ENCODE measurements at places on chromosomes 11 and 22.

DNA sequence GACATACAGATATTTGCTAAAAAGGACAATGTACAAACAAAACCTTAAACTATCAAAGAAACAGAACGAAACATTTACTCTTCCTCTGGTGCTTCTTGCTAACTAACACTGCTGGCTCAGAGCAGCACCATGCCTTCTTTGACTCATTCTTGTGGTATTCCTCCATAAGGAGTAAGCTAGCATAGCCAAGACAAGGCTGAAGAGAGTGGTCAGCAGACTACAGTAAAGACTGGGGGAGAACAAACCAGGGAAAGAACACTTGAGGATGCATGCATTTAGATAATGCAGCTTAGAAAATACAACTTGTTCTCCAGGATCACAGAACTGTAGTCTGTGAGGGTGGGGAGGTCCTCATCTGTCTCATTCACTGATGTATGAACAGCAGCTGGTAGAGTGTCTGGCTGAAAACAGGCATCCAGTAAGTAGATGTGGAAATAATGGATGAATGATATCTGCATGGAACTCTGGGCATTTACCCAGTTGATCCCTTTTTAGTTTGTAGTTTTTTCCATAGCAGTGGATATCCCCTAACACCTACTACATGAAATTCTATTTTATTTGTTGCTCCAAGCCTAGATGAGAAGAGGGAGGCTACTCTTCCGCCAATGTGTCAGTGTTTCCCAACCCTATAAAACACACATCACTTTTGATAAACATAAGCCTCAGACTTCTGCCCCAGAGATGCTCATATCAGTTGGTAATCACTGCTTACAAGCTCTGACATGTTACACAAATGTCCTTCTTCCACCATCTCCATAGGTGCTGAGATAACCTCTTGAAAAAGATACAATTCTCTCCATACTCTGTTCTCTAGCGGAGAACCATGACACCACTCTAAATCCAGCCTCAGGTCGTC, 7.3 kb downstream of the SNX19 start:
- peak; percentile 71 for DNase-seq

GRCh38 chr11:59992425-59992824, 24.6 kb upstream of the OOSP4B start:
- DNase-seq, result no peak

GRCh38 chr11:13105237-13105844, 96.2 kb downstream of the RASSF10 start:
- peak; percentile 33 for DNase-seq

DNA sequence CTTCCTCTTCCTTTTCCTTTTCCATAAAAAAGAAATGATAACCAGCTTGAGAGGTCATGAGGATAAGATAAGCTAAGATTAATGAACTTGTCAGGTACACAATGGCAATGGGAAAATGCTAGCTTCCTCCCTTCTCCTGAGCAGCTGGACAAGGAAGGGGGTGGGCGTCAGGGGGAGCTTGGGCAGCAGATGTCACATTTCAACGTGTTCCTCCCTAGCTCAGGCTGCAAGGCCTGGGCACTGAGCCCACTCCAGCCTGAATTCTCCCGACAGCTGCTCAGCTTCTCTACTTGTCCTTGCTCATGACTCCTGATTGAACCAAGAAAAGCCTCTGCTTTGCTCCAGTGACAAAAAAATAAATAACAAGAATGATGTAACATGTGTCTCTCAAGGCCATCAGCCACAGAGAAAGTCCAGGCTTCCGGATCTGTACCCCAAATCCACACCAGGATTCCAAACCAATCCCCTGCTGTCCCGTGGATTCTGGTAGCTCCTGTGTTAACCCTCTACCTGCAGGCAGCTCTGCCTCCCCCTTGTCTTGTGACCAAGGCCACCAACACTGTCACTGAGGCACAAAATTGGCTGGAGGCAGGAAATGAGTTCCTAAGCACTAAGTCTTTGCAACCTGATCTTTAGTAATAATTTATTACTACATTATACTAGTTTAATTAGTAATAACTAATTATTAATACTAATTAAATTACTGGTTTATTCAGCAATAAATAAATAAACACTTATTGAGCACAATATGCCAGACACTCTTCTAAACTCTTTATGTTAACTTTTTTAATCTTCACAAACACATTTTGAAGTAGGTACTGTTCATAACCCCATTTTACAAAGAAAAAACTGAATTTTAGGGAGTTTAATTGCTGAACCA, 146.5 kb downstream of the CCDC34 start:
- no peak for DNase-seq

DNA sequence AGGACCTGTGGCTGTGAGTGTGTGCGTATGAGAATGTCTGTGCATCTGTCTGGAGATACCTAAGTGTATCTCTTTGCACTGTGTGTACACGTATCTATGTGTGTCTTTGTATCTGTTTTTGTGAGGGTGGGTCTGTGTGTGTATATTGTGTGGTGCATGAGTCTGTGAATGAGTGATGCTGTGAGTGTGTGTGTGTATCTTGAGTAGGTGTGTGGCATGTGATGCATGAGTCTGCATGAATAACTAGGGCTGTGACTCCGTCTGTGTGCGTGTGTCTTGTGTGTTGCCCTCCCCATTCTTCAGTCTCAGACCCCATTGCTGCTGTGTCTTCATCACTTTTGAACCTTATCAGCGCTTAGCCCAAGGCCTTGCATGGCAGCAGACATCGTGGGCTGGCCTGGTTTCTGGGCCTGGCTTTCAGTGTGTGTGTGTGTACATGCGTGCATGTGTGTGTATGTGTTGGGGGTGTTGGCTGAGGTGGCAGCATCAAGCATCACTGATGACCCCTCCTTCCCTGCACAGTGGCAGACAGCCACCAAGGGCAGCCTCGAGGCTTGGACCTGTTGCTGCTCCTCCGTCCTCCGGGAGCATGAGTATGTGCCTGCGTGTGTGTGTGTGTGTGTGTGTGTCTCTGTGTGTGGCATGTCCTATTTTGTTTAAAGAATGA, 1.4 kb downstream of the SGSM1 start:
- no peak for DNase-seq

GRCh38 chr11:121564948-121565684, 112.3 kb upstream of the SORL1-AS1 start:
- DNase-seq, result no peak

DNA sequence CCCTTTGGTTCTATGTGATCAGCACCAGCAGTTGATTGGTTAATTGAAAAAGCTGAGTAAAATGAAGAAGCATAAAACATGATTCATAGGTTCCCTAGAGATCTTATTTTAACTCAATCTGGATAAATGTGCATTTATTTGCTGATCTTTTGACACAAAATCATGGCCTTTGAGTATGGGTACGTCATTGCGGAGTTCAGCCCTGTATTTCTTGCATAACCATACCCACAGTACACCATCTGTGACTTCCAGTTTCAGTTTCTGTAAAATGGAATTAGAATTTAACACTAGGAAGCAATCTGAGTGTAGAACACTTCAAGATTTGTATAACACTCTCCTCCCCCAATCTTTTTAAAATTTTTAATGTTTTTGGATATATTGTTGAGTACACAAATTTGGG, 358.2 kb downstream of the DDX10 start:
- DNase-seq, result no peak

DNA sequence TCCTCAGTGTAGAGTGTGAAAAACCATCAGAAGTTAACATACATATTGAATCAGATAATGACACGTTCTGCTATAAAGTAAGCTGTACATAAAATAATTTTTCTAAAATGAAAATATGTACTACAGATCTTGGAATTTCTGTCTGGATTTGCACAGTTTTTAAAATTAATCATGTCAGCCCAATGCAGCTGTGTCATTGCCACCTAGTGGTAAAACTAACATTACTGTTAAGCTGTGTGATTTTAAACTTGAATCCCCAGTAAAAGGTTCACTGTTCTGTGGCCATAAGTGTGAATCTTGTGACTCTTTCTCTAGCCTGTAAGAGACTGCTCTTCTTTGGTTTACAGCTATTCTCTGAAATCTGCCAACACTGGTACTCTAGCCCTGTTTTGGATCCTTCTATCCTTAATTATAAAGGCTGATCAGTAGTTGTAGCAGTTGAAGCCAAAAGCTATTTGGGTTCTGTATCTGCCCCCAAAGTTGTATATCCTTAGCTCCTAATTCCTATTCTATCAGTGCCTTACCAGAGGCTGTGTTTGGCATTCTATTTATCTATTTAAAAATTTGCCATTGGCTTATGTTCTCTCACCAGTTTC, 4.0 kb downstream of the JRKL start:
- peak; percentile 51 for DNase-seq

DNA sequence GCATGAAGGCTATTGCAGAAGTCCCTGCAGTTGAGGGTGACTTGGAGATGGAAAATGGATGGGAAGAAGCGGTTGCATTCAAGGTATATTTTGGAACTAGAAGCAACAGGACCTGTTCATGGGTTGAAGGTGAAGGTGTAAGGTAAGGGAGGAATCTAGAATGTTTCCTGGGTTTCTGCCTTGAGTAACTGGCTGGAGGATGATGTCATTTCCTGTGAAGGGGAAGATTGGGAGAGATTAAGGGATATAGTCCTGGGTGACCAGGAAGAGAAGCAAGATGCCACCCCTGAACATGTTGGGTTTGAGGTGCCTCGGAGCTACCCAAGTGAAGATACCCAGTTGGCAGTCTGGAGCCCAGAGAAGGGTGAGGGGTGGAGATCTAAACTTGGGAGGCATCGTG, 12.1 kb upstream of the MOGAT2 start:
- peak; percentile 36 for DNase-seq

DNA sequence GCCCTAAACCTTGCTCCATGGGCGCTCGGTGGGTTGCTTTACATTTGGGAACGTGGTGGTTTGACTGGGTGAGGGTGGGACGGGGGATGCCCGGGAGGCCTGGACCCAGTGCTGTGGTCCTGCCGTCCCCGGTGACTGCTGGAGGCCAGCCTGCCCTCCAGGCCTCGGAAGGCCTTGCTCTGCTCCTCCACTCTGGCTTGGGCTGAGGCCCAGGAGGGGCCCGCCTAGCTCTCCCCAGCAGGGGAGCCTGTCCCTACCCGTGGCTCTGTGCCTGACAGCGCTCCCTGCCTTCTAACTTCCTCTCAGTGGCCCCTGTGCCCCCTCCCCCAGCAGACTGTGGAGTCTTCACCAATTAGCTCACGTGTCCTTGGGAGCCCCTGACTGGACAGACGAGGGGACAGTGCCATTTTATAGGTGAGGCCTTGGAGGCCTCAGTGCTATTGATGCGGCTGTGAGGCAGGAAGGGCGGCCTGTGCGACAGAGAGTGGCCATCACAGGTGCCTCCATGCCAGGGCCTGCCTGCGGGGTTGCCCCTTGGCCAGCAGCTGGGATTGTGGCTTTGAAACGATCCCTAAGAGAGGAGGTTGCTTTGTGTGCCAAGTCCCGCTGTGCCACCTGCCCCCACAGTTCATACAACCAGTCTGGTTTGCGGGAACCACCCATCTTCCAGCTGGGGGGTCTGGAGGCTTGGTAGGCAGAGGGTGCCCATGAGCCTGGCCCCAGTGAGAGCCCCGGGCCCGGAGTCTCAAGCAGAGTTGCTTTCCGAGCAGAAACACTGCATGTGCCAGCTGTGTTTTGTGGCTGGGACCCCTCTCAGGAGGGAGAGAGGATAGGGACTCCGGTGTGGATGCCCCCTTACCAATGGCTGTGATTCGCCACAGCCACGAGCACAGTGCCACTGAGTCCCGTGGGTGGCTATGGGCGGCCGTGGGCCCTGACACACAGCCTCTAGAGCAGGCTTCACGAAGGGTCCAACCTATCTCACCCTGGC, 17.7 kb downstream of the TPCN2 start:
- no peak for DNase-seq

GRCh38 chr11:3030289-3031070, 26.7 kb downstream of the CARS1 start:
- DNase-seq, result no peak

DNA sequence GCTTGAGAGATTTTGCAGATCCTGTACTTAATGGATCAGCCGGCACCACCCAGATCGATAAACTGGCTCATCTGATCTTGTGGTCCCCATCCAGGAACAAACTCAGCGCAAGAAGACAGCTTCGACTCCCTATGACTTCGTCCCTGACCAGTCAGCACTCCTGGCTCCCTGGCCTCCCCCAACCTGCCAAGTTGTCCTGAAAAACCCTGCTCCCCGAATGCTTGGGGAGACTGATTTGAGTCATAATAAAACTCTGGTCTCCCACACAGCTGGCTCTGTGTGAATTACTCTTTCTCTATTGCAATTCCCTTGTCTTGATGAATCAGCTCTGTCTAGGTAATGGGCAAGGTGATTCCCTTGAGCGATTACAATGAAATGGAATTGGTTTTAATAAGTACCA, 29.5 kb downstream of the OR2AG2 start:
- DNase-seq, result peak; percentile 41

- DNase-seq, result no peak
These were observed 1528.5 kb downstream of the BRD1 start for GRCh38 chr22:48299124-48299523.

DNA sequence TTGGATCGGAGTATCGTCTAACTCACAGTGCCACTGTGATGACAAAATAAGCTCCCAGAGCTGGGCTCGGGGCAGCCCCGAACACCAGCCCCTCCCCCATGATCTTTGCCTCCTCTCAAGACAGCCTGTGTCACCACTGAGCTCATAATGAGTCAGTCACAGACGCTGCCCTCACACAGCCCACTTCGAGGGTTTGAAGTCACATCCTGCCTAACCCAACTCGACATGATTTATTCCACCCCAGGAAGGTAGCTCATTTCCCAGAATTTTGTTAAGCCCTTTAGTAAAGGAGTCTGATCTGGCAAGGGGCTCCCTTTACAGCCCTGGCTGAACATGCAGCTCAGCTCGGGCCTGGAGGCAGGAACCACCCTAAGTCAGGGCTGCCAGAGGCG, 22.8 kb downstream of the MYH9 start:
- peak; percentile 96 for DNase-seq

GRCh38 chr22:49159711-49160110, 668.0 kb downstream of the BRD1 start:
- no peak for DNase-seq

DNA sequence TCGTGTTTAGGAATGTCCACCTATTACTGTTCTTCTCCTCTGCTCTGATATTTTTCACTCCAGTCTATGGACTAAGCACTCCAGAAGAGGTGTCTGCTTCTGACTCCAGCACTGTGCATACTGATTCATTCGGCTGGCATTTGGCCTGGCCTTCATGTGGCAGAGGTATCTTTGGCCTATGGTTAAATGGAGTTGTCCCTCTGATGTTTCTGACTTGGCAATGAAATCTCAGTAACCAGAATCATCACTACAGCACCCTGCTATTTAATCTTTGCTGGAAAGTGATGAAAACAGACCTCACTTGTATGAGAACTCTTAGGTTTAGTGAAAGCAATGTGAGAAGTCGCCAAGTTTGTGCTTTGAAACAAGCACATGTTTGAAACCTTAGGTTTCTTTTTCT, 155.2 kb downstream of the MAML2 start:
- peak; percentile 88 for DNase-seq

GRCh38 chr11:1219834-1220815, 2.7 kb upstream of the MUC5B start:
- DNase-seq, result no peak

- peak; percentile 13 for DNase-seq
These were observed 115.6 kb downstream of the SGSM3 start for GRCh38 chr22:40485813-40486667.

Measured in kidney tubule cell (primary cell).